ENCODE measurements at places on chromosomes 7 and 10. TPM values are rescaled to one million over a fixed set of nuclear protein-coding genes. Genes with fewer than 3 reads are reported as not detected.

The KIAA1549 gene
- 0.32 TPM for total RNA-seq

The HMX2 gene
- not detected for total RNA-seq

The EGR2 gene
- 14.2 TPM for total RNA-seq

The MALRD1 gene
- total RNA-seq, result 0.16 TPM

The ZNF425 gene
- 2.7 TPM for total RNA-seq

The GRID2IP gene
- total RNA-seq, result 0.05 TPM

The CUZD1 gene
- 2.9 TPM for total RNA-seq

The HOXA7 gene
- not detected for total RNA-seq

The MUC12 gene
- total RNA-seq, result not detected

The ABCB1 gene
- 10.4 TPM for total RNA-seq

The SEMA3C gene
- total RNA-seq, result 1.3 TPM

The ELFN1 gene
- total RNA-seq, result not detected

The PALS2 gene
- total RNA-seq, result 15.4 TPM

The SPDYE9 gene
- total RNA-seq, result not detected

The ZNF503 gene
- not detected for total RNA-seq

The NSUN6 gene
- total RNA-seq, result 19.6 TPM

The AKR1D1 gene
- not detected for total RNA-seq

The ERV3-1 gene
- total RNA-seq, result 12.2 TPM

The PPIF gene
- 24.0 TPM for total RNA-seq

The NYAP1 gene
- 0.11 TPM for total RNA-seq

The ASB15 gene
- not detected for total RNA-seq

The MET gene
- total RNA-seq, result 1.0 TPM

The LGI1 gene
- not detected for total RNA-seq

The VSTM4 gene
- not detected for total RNA-seq

The ITPRID1 gene
- not detected for total RNA-seq

The NKX2-3 gene
- not detected for total RNA-seq

The POLL gene
- 65.8 TPM for total RNA-seq

The HTR7 gene
- not detected for total RNA-seq

The KCNIP2 gene
- total RNA-seq, result 2.6 TPM

The GUSB gene
- 41.8 TPM for total RNA-seq

The ANKRD61 gene
- not detected for total RNA-seq

The SEMA3E gene
- not detected for total RNA-seq

The NPTX2 gene
- 0.19 TPM for total RNA-seq

The CYP3A4 gene
- total RNA-seq, result not detected

The AKR1C4 gene
- not detected for total RNA-seq

The COBL gene
- 0.08 TPM for total RNA-seq

The CYP26C1 gene
- 0.10 TPM for total RNA-seq

The ARHGEF35 gene
- 4.4 TPM for total RNA-seq

The UPK3BL2 gene
- 85.3 TPM for total RNA-seq

The SLC18A3 gene
- total RNA-seq, result not detected

The HGF gene
- 4.3 TPM for total RNA-seq

The HACD1 gene
- 0.80 TPM for total RNA-seq

The TLX1 gene
- total RNA-seq, result not detected

The RNF32 gene
- not detected for total RNA-seq

The PANK1 gene
- total RNA-seq, result 0.98 TPM

The ADAMTS14 gene
- total RNA-seq, result not detected

The HOGA1 gene
- total RNA-seq, result not detected

The ATOH7 gene
- not detected for total RNA-seq

The RAB11FIP2 gene
- 17.5 TPM for total RNA-seq

The SYT15B gene
- 0.24 TPM for total RNA-seq

The SCART1 gene
- 8.6 TPM for total RNA-seq

The RASSF4 gene
- total RNA-seq, result 53.4 TPM

The SAMD9 gene
- total RNA-seq, result 23.7 TPM

The MBL2 gene
- total RNA-seq, result not detected

The SPACDR gene
- 7.8 TPM for total RNA-seq

All from naive thymus-derived CD4-positive, alpha-beta T cell (primary cell).